Esophagus muscularis mucosa (tissue), 4 donors: ENCODE measurements at places on chromosomes 12 and 14. TPM values are rescaled to one million over a fixed set of nuclear protein-coding genes. Genes with fewer than 3 reads are reported as not detected.
A peak's percentile ranks its signal among the peaks of the same experiment; 100 is the strongest.

The LALBA gene
- not detected for total RNA-seq

DNA sequence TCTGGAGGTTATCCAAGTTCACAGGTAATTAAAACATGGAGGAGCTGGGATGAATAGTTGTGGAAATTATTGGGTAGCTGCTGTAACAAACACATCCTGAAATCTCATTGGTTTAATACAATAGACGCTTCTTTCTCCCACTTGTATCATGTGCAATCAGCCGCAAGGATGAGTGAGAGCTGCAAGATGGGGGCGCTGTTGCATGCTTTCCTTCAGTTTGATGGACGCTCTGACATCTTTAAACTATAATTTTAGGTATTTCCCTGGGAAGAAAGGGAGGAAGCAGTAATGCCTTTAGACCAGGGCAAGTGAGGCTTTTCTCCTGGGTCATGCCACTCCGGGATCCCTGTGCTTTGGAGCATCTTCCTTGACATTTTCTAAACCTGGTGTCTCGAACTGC, 178.7 kb downstream of the PAWR start:
- no peaks in the 10 kb centered on the region for H3K27me3 ChIP-seq
- no peak for DNase-seq
- no peaks in the 10 kb centered on the region for H3K4me1 ChIP-seq
- H3K36me3 ChIP-seq, result no peaks in the 10 kb centered on the region

- no peaks in the 10 kb centered on the region for H3K4me1 ChIP-seq
- H3K27me3 ChIP-seq, result no peaks in the 10 kb centered on the region
- DNase-seq, result no peak
- H3K36me3 ChIP-seq, result no peaks in the 10 kb centered on the region
- no peak overlapping the region for H3K27ac ChIP-seq
- H3K4me3 ChIP-seq, result no peak overlapping the region
Observed at GRCh38 chr12:91204421-91204820, 21.8 kb upstream of the DCN start.

The P2RX2 gene
- 1.7 TPM for total RNA-seq

DNA sequence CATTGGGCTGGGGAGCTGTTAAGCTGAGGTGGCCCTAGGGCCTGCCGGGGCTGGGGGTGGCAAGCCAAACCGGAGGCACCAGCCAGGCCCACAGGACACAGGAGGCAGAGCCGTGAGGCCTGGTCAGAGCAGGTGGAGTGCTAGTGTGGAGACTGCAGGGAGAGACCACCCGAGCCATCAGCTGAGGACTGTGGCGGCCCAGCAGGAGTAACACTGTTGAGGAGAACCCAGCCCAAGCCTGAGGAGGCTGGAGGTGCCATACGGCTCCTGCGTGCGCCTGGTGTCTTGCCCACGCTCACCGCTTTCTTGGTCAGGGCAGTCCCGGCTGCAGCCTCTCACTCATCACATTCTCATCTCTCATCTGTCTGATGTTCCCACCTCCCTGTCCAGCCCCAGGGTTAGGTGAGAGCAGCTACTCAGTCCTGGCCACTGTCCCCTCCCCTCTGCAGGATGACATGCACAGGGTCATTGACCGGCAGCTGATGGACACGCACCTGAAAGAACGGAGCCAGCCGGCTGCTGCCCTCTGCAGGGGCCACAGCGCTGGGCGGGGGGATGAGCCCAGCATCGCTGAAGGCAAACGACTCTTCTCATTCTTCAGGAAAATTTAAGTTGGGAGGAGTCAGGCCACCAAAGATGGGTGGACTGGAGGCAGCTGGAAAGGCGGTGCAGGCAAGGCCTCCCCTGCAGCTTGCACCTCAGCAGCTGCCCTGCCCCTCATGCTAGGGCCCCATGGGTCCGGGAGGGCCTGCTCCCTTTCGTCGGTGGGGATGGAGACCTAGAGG, 23.8 kb downstream of the RAB35 start:
- peaks cover 17% of the 10 kb centered on the region for H3K36me3 ChIP-seq
- H3K4me1 ChIP-seq, result peaks cover 20% of the 10 kb centered on the region
- DNase-seq, result no peak
- no peaks in the 10 kb centered on the region for H3K27me3 ChIP-seq

DNA sequence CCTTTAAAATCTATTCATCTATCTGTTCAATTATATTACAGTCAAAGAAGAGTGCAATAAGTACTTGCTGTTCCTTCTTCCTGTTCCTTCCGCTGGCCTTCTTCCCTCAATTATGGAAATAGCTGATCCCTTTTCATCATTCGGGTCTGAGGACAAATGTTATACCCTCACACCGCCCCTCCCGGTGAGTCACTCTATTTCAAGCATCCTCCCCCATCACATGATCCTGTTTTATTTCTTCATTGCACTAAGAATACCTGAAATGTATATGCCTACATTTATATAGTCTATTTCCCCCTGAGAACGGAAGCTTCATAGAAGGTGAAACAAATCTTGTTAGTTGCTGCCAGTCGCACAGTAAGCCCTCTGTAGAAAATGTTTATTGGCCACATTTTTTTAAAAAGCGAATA, 2.5 kb downstream of the SLC38A1 start:
- H3K36me3 ChIP-seq, result no peaks in the 10 kb centered on the region
- peaks cover 33% of the 10 kb centered on the region for H3K4me1 ChIP-seq
- peak overlapping the region; percentile 92 for H3K27ac ChIP-seq
- DNase-seq, result no peak
- no peaks in the 10 kb centered on the region for H3K27me3 ChIP-seq

GRCh38 chr14:39417014-39417413, 15.2 kb downstream of the FBXO33 start:
- H3K27ac ChIP-seq, result no peak overlapping the region
- DNase-seq, result no peak

DNA sequence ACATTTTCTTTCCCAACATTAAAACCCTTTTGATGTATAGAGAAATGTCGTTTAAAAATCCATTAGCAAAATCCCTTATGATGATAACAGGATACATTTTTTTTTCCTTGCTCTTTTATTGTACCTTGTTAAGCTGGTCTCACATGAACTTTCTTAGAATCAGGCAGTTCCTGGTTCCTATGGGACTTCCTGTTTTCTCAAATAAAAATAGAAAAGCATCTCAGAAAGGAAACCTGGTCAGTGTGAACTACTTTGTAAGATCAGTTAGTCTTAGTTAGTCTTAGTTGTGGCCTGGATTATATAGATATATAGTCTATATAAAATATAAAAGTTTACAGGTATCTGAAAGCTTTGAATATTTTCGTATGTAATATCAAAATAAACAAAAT, 40.3 kb downstream of the LEMD3 start:
- no peak for DNase-seq
- H3K4me1 ChIP-seq, result peaks cover 40% of the 10 kb centered on the region
- peaks cover 7% of the 10 kb centered on the region for H3K36me3 ChIP-seq
